ENCODE measurements at places on chromosomes 16 and 17. TPM values are rescaled to one million over a fixed set of nuclear protein-coding genes. Genes with fewer than 3 reads are reported as not detected.

The CNTROB gene
- total RNA-seq = 32.1 TPM

The ZSCAN32 gene
- total RNA-seq = 10.9 TPM

- DNase-seq = no peak
These were observed 47.9 kb downstream of the WDR59 start for GRCh38 chr16:74936902-74937560.

GRCh38 chr16:28824717-28824973 is 1.8 kb downstream of the ATXN2L start:
- DNase-seq = no peak

The CACNG3 gene
- not detected for total RNA-seq

The HBQ1 gene
- total RNA-seq = not detected

GRCh38 chr17:80109713-80110446 is 8.5 kb downstream of the GAA start:
- DNase-seq = no peak

DNA sequence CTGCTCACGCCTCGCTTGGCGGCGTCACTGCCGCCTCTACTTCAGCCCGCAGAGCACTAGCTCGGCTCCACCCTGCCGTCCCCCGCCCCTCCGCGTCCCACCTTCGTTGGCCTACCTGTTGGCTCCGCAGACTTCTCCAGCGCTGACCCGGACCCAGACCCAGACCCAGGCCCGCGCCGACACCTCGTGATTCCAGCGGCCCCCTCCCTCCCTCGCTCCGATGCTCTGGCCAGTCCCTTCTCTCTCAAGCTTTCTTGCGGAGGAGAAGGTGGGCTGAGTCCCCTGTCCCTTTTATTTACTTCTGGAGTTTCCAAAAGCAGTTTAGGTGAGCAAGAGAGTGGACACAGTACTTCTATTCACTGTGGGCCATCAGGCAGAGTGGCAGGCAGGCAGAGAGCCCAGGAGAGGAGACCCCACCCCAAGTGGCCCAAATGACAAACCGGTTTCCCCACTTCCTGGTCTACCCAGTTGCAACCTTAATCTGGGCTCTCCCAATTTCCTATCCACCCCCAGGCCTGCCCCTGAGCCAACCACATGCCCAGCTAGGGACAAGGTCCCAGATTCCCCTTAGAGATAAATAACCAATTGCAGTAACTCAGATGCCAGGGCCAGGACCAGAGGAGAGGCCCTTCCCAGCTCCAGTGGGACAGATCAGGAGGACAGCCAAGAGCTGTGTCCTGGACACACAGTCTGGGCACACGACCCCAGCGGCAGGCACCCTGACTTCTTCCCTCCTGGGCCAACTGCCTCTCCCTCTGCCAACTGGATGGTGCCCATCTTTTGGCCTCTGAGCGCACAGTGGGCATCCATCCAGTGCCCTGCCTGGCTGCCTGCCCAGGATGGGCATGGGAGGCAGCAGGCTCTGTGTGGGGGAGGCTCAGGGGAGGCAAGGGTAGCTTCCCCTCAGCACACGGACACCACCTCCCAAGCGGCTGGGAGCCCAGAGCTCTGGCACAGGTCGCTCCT is 1.2 kb upstream of the SRCIN1 start:
- DNase-seq = no peak

DNA sequence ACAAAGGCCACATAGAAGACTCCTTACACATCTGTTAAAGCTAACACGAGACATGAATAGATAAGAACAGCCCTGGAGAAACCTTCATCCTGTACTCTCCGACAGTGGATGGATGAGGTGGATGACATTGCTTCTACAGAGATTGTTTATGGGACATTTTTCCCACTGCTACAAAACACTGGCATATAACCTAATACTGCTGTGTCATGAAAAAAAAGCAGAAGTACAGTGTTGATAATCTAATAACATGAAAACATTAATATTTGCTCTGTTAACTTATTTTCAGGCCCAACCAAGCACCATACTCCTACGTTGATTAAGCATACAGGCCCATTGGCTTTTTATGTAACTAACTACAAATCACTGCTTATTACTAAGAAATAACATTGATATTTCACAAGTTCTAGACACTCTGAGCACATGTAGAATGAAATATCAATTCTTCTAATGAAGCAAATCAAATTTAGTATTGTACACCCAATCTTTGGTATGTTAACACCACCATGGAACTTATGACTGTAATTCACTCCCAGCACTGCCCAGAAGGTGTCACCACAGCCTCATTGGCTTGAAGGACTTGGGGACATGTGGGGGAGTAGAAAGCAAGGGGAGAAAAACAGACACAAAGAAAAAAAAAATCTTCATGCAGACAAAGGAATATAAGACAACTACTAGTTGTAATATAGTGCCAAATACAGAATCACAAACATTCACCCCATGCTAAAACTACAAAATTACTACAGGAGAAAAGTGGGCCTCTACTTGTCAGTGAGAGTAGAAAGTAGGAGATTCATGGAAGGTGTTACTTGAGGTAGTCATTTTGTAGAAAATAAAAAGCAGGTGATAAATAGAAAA is 330.0 kb upstream of the PMFBP1 start:
- DNase-seq = peak; percentile 50

GRCh38 chr17:40735016-40735415 is 20.1 kb downstream of the KRT25 start:
- no peak for DNase-seq

The CCDC144A gene
- 5.8 TPM for total RNA-seq

The CETP gene
- total RNA-seq = 0.26 TPM
